ENCODE measurements at places on chromosomes 6 and 20. TPM values are rescaled to one million over a fixed set of nuclear protein-coding genes. Genes with fewer than 3 reads are reported as not detected.

DNA sequence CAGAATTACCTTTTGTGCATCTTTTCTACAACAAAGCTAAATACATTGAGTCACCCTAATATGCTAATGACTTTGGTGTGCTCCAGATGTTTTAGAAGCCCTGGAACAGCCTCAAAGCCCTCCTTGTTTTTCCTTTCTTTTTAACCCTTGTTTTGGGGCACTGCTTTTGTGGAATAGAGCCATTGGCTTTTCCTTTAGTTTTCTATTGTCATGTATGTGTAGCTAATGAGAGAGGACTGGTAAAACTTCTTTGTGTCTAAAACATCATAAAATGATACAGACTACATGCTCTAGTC, 158.8 kb downstream of the JARID2 start:
- no peak for DNase-seq

DNA sequence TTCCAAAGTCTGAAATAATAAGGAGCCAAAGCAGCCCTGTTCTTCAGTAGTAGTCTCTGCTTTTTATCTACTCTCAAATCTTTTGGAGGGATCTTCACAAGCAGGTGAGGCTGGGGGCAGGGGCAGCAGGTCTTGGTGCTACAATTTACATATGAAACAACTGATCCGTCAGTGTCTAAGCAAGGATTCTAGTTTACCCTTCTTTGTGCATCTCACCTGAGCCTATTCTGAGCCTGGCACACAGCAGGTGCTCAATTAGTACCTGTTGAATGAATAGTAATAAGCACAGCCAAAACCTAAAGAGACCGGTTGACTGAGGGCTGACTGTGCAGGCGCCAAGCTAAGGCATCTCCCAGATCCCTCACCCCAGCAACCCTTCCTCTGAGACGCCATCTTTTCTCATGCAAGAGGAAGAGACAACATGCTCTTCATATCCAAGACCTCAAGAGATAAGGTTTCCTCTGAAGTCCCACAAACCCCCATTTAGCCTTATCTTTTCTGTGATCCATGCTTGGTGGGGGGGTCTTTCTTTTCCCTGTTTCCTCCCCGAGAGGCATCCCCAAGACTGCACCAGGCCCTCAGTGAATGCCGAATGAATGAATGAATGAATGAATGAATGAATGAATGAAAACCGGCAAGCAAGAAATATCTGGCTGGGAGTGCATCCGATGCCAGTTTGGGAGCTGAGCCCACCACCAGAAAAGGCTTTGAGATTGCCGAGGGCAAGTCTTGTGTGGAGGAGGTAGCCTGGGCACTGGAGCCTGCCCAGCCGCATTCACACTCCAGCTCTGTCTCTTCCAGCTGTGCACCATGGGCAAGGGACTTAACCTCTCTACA, 2.9 kb upstream of the BMP7 start:
- DNase-seq: no peak

- no peak for DNase-seq
Observed at GRCh38 chr6:97656236-97656635, 373.2 kb upstream of the MMS22L start.

The RALGAPB gene
- 58.9 TPM for total RNA-seq

GRCh38 chr20:59647271-59647670, 42.9 kb downstream of the PHACTR3 start:
- DNase-seq: no peak

The RAD21L1 gene
- not detected for total RNA-seq

Measured in thyroid gland (tissue), 4 donors.